Naive thymus-derived CD8-positive, alpha-beta T cell (primary cell): ENCODE measurements at places on chromosomes 16 and 17. TPM values are rescaled to one million over a fixed set of nuclear protein-coding genes. Genes with fewer than 3 reads are reported as not detected.

Gene MPP3
- total RNA-seq = 0.16 TPM

Gene TVP23A
- total RNA-seq = not detected

Gene ZACN
- not detected for total RNA-seq

Gene C17orf100
- total RNA-seq = 4.2 TPM

Gene TNRC6C
- 113 TPM for total RNA-seq

Gene SGCA
- total RNA-seq = not detected

Gene HS3ST4
- total RNA-seq = not detected

Gene PRR35
- not detected for total RNA-seq

Gene KRTAP9-4
- total RNA-seq = not detected

Gene UTS2R
- total RNA-seq = not detected

Gene MYOCD
- total RNA-seq = not detected

Gene PYDC1
- not detected for total RNA-seq

Gene GRAPL
- 69.6 TPM for total RNA-seq

Gene IKZF3
- 118 TPM for total RNA-seq

Gene TTYH2
- total RNA-seq = 9.6 TPM

Gene C17orf78
- not detected for total RNA-seq

Gene SOCS3
- 0.86 TPM for total RNA-seq

Gene IGF2BP1
- not detected for total RNA-seq

Gene DYNLRB2
- 0.91 TPM for total RNA-seq

Gene GNAO1
- total RNA-seq = 0.65 TPM

Gene TBX21
- total RNA-seq = 1.6 TPM

Gene ALOX15
- total RNA-seq = 0.60 TPM

Gene MYO15A
- total RNA-seq = 1.5 TPM

Gene PSME3
- 65.3 TPM for total RNA-seq

Gene NPIPB2
- total RNA-seq = 18.0 TPM
